ENCODE measurements at places on chromosomes 13 and 19.

GRCh38 chr13:44243198-44243857, 130.3 kb upstream of the SERP2 start:
- DNase-seq = peak; percentile 67

- no peak for DNase-seq
These were observed 42.0 kb upstream of the GGACT start for GRCh38 chr13:100630555-100630954.

DNA sequence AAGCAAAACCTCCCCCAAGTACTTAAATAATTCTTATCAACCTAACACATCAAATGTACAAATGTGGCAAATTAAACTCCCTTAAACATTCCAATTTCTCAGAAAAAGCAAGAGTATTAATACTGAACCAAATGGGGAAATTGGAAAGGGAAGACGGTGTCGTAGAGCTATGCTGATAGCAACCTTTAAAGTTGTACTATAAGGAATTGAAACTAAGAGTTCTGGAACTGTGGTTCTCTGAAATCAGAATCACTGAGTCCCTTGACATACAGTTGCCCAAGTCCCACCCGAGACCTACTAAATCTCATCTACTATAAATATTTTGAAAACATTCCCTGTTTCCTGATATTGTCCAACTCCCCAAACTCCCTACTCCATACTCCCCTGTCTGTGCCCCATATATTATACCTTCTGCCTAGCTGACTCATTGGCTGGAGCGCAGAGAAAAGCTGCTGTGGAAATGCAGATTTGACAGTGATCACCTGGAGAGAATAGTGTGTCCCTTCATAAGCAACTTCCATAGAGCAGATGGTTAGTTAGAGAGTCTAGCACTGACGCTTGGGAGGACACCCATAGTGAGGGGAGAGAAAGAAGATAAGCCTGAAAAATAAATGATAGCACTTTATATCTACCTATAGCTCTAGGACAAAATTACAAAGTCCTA, 51.4 kb upstream of the ITM2B start:
- DNase-seq = no peak

- no peak for DNase-seq
These were observed 28.2 kb downstream of the VSTM1 start for GRCh38 chr19:54035215-54036178.

DNA sequence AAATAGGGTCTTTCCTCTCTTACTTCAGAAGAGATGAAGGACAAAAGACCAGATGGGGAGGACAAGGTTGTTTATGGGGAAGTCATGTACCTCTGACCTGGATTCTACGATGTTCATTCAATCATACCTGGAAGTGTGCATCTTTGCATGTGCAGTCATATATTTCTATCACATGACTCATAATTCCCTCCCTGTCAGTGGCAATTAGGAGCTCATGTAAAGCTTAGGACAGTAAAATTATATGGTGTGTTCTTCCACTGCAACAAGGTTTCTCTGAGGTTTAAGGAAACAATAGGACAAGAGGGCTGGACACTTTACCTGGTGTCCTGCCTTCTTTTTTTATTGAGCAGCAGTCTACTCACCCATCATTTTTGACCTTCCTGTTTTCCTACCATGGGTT, 19.8 kb downstream of the CEACAM7 start:
- no peak for DNase-seq

Data from KG1 (cell line).